T-helper 1 cell treated with Interleukin-12 subunit alpha and Interleukin-12 subunit beta and Interleukin-4 antibody, amounts not matched to agents 30 ng/mL and 1 ng/mL, for 36 hours (primary cell): ENCODE measurements at places on chromosomes 7 and 10. TPM values are rescaled to one million over a fixed set of nuclear protein-coding genes. Genes with fewer than 3 reads are reported as not detected.

Gene TRIM73
- 11.5 and 12.4 TPM in 2 replicates for total RNA-seq

Gene GNG11
- not detected in 2 replicates for total RNA-seq

Gene CLEC2L
- total RNA-seq, result not detected in 2 replicates

Gene ITIH2
- not detected in 2 replicates for total RNA-seq

Gene UCMA
- not detected in 2 replicates for total RNA-seq

Gene CRPPA
- 0.63 and 1.1 TPM in 2 replicates for total RNA-seq

Gene AASS
- total RNA-seq, result 1.2 and 1.3 TPM in 2 replicates

Gene ADRB1
- 0.12 TPM in 1 of 2 replicates, not detected in the other for total RNA-seq

Gene LEP
- total RNA-seq, result not detected in 2 replicates

Gene SPDYE16
- 0.05 and 0.27 TPM in 2 replicates for total RNA-seq

Gene OR2A1
- not detected in 2 replicates for total RNA-seq

Gene COL13A1
- total RNA-seq, result not detected in 2 replicates

Gene SORCS1
- total RNA-seq, result not detected in 2 replicates

Gene BAG3
- total RNA-seq, result 24.6 and 25.5 TPM in 2 replicates
